Naive B cell (primary cell): ENCODE measurements at places on chromosomes 1 and 21.

- DNase-seq, result no peak
These were observed 27.9 kb downstream of the CACNA1S start for GRCh38 chr1:201084295-201084694.

DNA sequence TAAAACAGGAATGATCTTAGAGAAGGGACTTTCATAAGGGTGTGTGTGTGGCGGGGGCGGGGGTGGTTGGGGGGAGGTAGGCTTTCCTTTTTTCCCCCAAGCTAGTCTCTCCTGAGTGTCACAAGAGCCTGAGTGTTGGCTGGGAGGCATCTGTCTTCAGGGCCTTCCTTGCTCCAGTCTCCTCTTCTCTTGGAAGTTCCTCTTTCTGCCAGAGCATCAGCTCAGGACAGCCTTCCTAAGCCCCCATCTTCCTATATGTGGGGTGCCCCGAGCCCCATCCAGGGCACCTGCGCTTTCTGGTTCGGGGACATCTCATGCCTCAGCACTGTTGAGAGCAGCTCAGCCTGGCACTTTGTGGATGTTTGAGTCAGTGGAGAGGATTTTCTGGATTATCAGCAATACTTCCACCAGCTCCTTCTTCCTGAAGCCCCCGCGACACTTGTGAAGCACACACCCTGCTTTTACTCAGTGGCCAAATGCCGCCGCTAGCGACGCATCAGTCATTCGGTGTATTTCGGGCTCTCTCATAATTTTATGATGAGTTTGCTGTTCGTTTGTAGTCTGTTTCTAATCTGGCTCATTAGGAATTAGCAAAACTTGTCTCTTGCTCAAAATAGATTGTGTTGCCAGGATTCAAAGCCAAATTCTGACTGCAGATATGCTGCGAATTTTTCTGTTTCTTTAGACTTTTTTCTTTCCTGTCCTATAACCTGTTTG is 61.7 kb downstream of the GALNT2 start:
- DNase-seq, result no peak

- DNase-seq, result no peak
These were observed 40.0 kb downstream of the NFIA start for GRCh38 chr1:61122389-61122788.

DNA sequence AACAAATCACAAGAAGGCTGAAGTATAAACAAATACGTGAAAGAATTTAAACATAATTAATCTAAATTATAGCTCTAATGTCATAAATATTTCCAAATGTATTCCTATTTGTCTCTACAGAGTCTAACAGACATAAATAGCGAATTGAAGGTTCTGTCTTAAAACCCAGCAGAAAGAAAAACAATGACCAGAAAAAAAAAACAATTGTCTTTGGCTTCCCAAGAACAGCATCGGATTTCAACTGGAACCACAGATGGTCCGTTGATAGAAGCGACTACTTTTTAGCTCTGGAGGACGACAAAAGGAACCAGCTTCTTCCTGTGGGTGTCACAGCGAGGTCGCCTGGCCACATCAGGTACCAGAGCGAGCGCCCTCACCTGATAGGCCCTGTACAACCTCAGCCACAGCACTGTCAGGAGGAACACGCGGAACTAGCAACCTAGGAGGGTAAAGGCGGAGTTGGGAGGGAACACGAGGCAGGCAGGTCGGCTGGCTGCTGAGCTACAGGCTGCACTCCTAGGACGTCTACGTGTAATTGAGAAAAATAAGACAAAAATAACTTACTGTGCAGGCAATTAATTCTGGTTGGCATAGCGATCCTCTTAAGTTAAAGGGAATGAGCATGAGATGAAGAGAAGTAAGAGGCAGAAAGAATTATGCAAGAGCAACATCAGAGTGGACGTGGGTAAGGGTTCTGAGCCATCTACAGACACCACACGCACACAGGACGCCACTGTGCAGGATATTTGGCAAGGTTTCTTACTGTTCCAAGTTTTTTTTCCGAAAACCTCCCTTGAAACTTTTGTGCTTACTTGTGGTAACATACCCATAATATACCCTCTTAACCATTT is 16.7 kb upstream of the PRDM15 start:
- DNase-seq, result peak; percentile 41

- DNase-seq, result no peak
These were observed 36.4 kb upstream of the TARBP1 start for GRCh38 chr1:234515411-234515810.

DNA sequence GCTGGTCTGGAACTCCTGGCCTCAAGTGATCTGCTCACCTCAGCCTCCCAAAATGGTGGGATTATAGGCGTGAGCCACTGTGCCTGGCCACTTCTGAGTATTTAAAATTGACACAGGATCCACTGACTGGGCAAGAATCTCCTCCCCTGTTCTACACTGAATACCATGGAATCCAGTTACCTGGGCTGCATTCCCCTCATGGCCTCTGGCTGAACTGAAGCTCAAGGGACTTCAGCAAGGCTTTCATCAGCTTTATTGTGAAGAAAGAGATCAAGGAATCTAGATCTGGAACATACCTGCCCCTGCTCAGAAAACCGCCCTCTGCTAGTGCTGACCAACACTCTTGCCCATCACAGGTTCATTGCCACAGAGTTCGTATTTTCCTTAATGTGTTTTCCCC is 20.5 kb downstream of the NCF2 start:
- no peak for DNase-seq

DNA sequence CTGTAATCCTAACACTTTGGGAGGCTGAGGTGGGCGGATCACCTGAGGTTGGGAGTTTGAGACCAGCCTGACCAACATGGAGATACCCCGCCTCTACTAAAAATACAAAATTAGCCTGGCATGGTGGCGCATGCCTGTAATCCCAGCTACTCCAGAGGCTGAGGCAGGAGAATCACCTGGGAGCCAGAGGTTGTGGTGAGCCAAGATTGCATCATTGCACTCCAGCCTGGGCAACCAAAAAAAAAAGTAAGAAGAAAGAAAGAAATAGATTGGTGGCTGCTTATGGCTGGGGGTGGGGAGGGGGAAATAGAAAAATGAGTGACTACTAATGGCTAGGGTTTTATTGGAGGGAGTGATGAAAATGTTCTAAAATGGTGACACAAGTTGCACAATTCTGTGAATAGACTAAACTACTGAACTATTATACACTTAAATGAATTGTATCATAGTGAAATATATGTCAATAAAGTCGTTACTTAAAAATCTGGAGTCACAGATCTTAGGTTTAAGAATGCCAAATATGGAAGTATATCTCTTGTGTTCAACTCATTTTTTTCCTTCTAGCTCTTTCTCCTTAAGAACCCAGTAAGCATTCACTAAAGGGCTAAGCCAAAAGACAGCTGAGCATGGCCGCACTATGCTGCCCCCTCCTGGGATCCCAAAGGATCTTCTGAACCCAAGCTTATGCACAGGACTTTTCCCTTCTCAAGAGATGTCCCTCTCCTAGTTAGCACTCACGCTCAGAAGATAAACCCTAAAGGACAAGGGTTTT is 3.2 kb upstream of the NPL start:
- DNase-seq, result no peak

DNA sequence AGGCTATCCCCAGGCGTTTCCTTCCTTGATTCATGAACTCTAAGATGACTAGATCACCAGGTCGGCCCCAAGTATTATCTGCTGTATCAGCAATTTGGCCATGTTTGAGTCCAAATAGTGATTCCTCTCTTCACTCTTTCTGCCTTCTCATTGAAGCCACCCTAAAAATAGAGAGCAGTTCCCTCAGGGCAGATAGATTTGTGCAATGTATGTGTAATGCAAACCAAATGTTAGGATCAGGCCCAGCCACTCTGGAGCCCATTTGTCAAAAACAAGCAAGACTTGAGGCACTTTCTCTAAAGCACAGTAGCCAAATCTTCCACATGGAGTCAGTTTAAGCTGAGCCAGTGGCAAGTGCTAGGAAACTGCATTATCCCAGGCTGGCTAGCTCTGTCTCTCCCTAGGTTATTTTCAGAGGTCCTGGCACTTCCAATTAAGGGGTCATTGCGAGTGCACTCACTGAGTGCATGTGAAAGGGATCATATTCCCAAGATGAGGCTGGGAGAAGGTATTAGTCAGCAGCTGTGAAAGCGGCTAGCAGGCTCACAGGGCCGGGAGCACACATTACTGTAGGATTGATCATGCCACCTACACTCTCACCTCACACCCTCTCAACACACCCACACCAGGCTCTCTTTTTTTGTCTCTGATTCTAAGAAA is 97.9 kb upstream of the RAB3GAP2 start:
- no peak for DNase-seq

DNA sequence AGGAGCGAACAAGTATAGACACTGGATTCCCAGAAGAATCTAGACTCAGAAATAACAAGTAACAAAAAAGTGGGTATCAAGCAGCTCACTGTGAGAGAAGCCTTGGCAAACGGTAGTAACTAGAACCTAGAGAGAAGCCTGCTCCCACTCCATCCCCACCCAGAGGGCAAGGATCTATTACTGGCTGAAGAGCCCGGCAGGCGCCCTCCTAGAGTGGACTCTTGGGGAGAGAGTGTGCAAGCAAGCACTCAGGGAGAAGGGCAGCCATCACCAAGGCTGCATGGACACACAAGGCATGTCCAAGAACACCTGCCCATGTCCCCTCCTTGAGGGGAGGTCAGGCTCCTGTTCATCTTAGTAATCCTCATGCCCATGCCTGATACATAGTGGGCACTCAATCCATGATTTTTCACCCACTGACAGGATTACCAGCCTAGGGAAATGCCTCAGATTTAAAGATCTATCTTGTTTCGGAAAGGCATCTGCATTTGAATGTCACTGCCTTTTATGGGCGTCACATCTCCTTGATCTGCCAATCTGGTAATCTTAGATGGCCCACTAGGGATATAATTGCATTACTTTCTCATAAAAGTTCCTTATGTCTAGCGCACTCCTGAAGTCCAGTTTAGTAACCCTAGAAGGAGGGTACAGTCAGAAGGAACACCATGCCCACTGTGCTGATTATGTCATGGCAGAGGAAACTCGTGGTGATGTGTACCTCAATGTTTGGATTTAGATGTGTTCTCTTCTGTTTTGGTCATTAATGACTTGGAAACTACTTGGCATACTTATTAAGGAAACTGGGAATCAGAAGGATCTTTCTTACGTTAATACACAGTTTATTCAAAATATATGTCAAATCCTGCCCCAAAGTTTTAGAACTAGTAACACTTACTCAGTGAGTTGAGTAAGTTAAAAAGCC is 14.4 kb downstream of the CNN3 start:
- no peak for DNase-seq

DNA sequence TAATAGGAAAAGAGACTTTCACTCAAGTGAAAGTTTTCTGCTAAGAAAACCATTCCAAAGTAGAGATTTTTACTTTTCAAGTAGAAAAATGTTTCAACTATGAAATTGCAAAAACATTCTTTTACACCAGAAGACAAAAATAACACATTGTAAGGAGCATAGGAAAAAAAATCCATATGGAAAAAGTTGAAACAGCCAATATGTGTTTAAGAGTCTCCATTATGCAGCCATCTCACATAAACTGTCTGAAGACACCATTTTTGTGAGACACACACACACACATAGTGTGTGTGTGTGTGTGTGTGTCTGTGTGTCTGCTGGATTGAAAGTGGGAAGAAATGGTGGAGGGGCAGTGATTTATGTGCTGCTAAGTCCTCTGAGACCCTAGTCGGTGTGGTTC is 162.1 kb downstream of the HHAT start:
- DNase-seq, result no peak

- DNase-seq, result no peak
These were observed 65.8 kb downstream of the MEGF6 start for GRCh38 chr1:3545363-3546047.

- DNase-seq, result no peak
These were observed 648.4 kb downstream of the PTPRC start for GRCh38 chr1:199287206-199287605.

GRCh38 chr1:88612773-88613172 is 71.3 kb upstream of the PKN2 start:
- DNase-seq, result no peak

- DNase-seq, result no peak
These were observed 150.5 kb downstream of the LYPLAL1 start for GRCh38 chr1:219324171-219324570.

GRCh38 chr1:10898921-10899320 is 102.5 kb upstream of the CASZ1 start:
- DNase-seq, result no peak

- no peak for DNase-seq
These were observed 37.3 kb downstream of the CHAF1B start for GRCh38 chr21:36422279-36423098.

DNA sequence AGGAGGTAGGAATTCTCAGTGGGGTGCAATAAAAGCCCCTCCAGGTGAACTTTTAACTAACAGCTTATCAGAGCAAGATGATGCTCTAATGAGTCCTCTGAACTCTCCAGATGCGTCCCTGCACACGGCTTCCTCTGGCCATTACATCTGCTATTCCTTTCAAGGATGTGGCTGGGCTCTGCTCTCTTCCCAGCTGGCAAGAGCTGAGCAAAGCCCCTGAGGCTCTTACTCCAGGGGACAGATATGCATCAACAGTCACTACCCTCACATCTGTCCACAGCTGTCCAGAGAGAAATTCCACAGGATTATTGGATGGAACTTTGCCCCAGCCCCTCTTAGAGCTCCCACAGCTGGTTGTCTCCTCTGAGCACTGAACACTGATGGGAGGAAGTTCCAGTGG is 267.8 kb downstream of the C1orf94 start:
- DNase-seq, result no peak

GRCh38 chr1:205276689-205277065 is 44.9 kb downstream of the NUAK2 start:
- DNase-seq, result no peak

DNA sequence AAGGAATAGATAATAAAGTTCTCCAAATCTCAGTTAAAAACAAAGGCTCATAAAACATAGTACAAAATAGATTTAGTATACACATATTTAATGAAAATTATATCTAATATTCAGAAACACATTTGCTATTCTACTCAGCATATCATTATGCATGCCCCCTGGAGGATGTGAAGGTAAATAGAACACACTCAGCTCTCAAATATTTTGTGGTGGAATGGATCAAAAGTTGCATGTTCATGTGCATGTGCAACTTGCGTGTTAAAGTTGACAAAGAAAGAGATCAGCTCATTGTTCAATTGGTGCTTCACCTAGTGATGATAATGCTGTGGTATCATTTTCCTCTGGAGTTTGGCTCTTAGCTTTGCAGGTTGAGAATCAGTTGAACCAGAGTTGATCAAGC is 4.9 kb upstream of the ZNF644 start:
- DNase-seq, result no peak

DNA sequence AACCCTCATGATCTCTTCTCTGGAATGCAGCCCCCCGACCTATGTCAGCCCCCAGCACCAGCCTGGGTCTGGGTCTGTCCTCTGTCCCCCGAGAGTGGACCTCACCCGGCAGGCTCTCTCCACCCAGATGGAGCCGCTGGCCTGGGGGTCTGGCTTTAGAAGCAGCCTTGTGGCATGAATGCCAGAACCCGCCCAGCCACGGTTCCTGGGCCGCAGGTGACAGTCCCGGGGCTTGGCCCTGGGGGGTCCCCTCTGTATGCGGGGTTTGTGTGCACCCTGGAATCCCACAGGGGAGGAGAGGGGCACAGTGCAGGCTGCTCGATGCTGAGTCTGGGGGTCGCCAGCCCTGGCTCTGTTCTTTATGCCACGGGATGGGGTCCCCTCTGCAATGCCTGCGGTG is 96.0 kb upstream of the ACTRT2 start:
- DNase-seq, result no peak
